ENCODE measurements at places on chromosomes 5 and 9. TPM values are rescaled to one million over a fixed set of nuclear protein-coding genes. Genes with fewer than 3 reads are reported as not detected.

The C9orf153 gene
- not detected for total RNA-seq

The TMOD1 gene
- 0.18 TPM for total RNA-seq

DNA sequence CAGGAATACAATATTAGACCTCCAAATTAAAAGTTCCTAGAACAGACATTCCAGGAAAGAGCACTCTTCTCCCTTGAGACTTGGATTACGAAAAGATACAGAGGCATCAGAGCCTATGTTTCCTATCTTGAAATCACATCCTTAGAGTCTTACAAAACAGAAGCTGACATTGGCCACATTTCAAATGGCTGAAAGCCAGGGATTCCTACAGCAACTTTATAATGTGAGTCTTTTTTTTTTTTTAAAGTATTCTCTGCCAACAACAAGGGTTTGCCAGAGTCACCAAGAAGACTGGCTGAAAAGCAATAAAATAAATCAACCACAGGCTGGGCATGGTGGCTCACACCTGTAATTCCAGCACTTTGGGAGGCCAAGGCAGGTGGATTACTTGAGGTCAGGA is 63.1 kb downstream of the TRPM6 start:
- H3K27me3 ChIP-seq, result peaks cover 2% of the 10 kb centered on the region
- no peak overlapping the region for H3K27ac ChIP-seq
- DNase-seq, result no peak
- no peak overlapping the region for H3K4me3 ChIP-seq
- H3K4me1 ChIP-seq, result no peaks in the 10 kb centered on the region

DNA sequence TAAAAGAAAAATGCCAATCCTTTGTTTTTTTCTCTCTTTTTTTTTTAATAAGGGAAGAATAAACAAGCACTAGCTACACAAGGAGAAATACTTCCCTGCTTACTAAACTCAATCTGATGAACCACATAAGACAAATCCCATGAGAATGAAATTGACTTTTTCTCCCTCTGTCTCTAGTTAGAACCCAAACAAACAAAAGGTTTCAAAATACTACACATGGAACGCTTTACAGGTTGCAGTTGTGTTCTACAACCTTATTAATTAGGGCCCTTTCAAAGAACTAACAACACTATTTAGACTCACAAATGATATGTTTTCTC is 124.5 kb downstream of the PDE4D start:
- H3K36me3 ChIP-seq, result no peaks in the 10 kb centered on the region
- no peak overlapping the region for H3K27ac ChIP-seq
- H3K27me3 ChIP-seq, result peaks cover 21% of the 10 kb centered on the region
- no peaks in the 10 kb centered on the region for H3K4me1 ChIP-seq

DNA sequence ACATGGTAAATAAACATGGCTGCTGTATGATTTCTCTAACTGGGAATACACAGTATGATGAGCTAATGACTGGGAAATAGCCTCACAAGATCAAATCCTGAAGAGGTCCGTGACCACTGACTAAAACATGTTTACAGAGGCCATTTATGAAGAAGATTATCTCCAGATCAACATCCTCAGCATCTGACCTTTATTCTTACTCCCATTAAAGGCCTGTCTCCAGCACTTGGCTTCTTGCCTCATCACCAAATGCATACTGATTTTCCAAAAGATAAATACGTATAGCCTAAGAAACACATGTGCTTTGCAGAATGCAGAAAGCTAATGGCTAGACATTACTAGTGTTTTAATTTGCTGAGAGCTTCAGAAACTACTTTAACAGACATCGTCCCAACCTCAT is 108.0 kb upstream of the TSLP start:
- H3K4me3 ChIP-seq, result no peak overlapping the region
- no peaks in the 10 kb centered on the region for H3K36me3 ChIP-seq
- no peaks in the 10 kb centered on the region for H3K27me3 ChIP-seq
- H3K27ac ChIP-seq, result no peak overlapping the region
- no peak for DNase-seq

DNA sequence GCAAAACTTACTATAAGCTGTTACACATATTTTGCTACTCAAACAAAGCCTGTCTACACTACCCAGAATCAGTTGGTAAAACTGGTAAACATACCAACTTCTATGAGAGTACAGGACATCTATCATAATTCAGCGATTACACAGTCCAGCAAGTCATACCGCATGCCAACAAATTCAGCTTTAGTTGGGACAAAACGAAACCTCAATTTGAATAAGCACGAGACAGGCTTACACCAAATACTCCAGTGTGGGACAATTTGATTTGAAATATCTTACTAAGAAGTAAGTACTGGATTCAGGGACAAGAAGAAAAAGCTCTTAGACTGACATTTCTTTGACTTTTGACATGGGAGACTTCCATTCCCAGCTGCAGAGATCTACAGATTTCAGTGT is 2.0 kb downstream of the NRG2 start:
- no peaks in the 10 kb centered on the region for H3K36me3 ChIP-seq
- H3K4me1 ChIP-seq, result no peaks in the 10 kb centered on the region
- no peak overlapping the region for H3K4me3 ChIP-seq
- peaks cover 44% of the 10 kb centered on the region for H3K27me3 ChIP-seq
- no peak overlapping the region for H3K27ac ChIP-seq
- DNase-seq, result no peak

GRCh38 chr5:143426437-143426991 is 23.0 kb upstream of the NR3C1 start:
- no peaks in the 10 kb centered on the region for H3K36me3 ChIP-seq
- no peaks in the 10 kb centered on the region for H3K27me3 ChIP-seq
- DNase-seq, result no peak
- no peak overlapping the region for H3K4me3 ChIP-seq
- H3K27ac ChIP-seq, result no peak overlapping the region

- no peak overlapping the region for H3K4me3 ChIP-seq
- DNase-seq, result no peak
- H3K4me1 ChIP-seq, result peaks cover 8% of the 10 kb centered on the region
- H3K27ac ChIP-seq, result no peak overlapping the region
Measured at GRCh38 chr9:6356904-6357303, 28.7 kb downstream of the TPD52L3 start.

DNA sequence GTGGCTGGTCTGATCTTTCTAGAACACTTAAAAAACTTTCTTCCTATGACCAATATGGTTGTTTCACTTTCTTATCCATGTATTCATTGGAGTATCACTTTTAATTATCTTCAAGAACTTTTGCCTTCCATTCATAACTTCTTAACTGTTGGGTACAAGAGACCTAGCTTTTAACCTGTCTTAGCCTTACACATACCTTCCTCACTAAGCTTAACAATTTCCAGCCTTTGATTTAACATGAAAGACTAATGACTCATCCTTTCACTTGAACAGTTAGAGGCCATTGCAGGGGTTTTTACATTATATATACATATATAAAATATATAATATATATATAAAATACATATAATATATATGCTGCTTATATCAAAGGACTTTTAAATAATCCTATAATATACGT is 57.9 kb downstream of the ABHD17B start:
- DNase-seq, result no peak
- H3K27ac ChIP-seq, result no peak overlapping the region
- H3K4me3 ChIP-seq, result no peak overlapping the region
- H3K27me3 ChIP-seq, result no peaks in the 10 kb centered on the region
- H3K4me1 ChIP-seq, result no peaks in the 10 kb centered on the region
- H3K36me3 ChIP-seq, result no peaks in the 10 kb centered on the region

GRCh38 chr9:14346811-14347405 is 33.0 kb upstream of the NFIB start:
- DNase-seq, result no peak
- H3K36me3 ChIP-seq, result no peaks in the 10 kb centered on the region
- H3K27me3 ChIP-seq, result peaks cover 97% of the 10 kb centered on the region
- no peak overlapping the region for H3K4me3 ChIP-seq
- no peak overlapping the region for H3K27ac ChIP-seq

DNA sequence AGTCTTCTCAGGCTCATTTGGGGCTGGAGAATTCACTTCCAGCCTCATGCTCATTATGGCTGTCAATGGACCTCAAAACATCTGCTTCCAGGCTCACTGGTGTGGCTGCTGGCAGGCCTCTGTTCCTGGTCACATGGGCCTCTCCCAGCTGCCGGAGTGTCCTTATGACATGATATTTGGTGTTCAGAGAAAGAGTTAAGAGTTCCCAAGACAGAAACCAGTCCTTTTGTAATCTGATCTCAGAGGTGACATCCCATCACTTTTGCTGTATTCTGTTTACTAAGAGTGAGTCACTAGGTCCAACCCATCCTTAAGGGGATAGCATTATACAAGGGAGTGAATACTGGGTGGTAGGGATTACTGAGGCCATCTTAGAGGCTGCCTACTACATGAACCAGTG is 104.6 kb downstream of the CACNA1B start:
- no peaks in the 10 kb centered on the region for H3K4me1 ChIP-seq
- no peak overlapping the region for H3K4me3 ChIP-seq
- no peaks in the 10 kb centered on the region for H3K27me3 ChIP-seq

- DNase-seq, result no peak
- no peaks in the 10 kb centered on the region for H3K36me3 ChIP-seq
- no peaks in the 10 kb centered on the region for H3K27me3 ChIP-seq
- no peak overlapping the region for H3K27ac ChIP-seq
Measured at GRCh38 chr5:11524188-11524587, 380.1 kb downstream of the CTNND2 start.

Data from IMR-90 (cell line).